ENCODE measurements at places on chromosomes 3 and 15.

- DNase-seq = no peak
Observed at GRCh38 chr3:156102267-156102931, 18.0 kb upstream of the KCNAB1 start.

GRCh38 chr15:43868406-43868805 lies 41.6 kb downstream of the WDR76 start:
- no peak for DNase-seq

DNA sequence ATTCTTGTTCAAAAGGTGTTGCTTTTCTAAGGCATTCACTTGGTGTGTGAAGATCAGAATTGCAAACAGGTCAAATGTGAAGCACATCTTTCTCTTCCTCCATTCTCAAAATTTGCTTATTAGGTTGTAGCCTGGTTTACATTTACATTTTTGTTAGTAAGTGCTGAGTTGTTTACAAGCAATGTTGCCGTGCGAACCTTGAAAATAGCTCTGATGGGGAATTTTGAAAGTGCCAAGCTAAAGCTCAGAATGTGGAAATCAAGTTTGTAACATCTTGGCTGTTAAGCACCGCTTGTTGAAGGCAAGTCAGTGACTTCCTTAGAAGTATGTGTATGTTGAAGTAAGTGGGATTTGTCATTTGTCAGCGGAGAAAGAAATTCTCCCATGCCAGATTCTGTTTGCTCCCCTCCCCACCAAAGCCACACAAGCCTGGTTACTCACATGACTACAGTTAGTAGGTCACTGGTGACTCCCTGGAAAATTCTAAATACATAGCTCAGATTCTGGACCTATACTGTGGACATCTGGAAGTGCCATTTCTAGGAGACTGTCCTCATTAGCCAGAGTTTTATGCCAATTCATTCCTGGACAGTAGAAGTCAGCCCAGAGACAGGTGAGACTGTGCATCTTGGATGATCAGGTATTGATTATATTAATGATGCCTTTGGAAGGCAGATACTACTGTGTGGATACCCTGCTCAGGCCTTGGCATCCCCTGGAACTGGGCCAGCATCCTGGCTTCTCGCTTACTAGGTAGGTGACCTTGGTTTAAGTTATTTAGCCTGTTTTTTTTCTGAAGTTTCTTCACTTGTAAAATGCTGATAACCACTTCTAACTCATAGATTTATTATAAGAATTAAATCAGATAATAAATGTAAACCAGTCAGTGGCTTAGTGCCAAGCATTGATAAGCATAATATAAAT lies 390.6 kb upstream of the SEMA6D start:
- DNase-seq = no peak

GRCh38 chr3:73601481-73601880 lies 23.3 kb downstream of the PDZRN3 start:
- no peak for DNase-seq

- no peak for DNase-seq
Observed at GRCh38 chr15:43939070-43939469, 112.3 kb downstream of the WDR76 start.

GRCh38 chr3:35737934-35738706 lies 98.8 kb downstream of the ARPP21 start:
- DNase-seq = no peak

DNA sequence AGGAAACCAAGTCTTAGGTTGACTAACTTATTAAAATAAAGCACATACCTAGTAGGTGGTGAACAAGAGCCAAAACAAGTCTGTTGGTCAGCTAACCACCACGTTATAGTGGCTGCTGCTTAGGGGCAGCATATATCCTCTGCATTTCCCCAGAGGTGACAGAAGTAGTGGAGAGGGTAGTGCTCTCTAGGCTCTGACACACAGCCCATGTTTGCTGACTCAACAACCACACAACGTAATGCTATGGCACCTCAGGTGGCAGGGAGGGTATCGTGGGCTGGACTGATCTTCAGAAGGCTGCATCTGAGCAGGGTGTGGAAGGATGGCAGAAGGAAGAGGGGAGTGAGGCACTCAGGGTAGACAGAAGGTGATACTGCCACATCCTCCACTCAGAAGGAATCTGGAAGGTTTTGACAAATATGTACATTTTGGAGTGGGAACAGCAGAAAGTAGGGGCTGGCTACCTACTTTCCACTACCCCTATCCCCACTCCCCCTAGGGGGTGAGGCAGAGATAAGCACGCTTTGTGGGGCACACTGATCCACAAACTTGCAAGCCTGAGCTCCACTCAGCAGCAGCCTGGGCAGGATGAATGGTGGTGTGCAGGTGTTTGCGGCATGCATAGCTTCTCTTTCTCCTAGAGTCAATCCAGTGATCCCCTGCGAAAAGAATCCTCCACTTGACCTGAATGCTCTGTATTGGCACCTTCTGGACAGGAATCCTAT lies 178.1 kb downstream of the RORA start:
- no peak for DNase-seq

- DNase-seq = no peak
Observed at GRCh38 chr3:146839727-146840375, 234.7 kb upstream of the PLSCR5 start.

DNA sequence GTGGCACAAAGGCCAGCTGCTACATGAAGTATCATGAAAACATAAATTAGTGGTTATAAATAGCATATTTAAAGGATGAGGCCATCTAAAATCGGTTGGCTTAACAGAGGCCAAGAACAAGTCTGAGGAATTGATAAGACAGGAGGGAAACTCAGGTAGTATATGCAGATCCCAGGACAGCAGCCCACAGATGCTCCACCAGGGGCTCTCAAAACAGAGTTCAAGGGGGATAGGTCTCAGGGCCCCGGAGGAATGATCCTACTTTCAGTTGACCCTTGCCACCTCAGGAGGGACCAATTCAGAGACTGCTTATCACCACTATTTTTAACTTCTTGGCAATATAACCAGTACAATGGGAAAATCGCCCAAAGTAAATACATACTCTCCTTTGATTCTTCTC lies 56.8 kb downstream of the RORA start:
- no peak for DNase-seq

GRCh38 chr15:55060836-55061235 lies 135.9 kb downstream of the RSL24D1 start:
- DNase-seq = no peak
